ENCODE measurements at places on chromosomes 3 and 15.

GRCh38 chr3:192772240-192772894 is 45.0 kb upstream of the FGF12 start:
- DNase-seq = peak; percentile 62

GRCh38 chr15:67834581-67835296 is 5.1 kb downstream of the RNU6-1 start:
- no peak for DNase-seq

- no peak for DNase-seq
These were observed 5.5 kb downstream of the TATDN2 start for GRCh38 chr3:10253731-10254130.

GRCh38 chr15:85646538-85647091 is 148.1 kb downstream of the KLHL25 start:
- DNase-seq = no peak

All from NCI-H2171 treated with DMSO at 0.1 percent for 48 hours (cell line).